ENCODE measurements at places on chromosomes 12 and 14.

- DNase-seq, result no peak
Observed at GRCh38 chr12:126895951-126896913, 1370.7 kb upstream of the TMEM132C start.

DNA sequence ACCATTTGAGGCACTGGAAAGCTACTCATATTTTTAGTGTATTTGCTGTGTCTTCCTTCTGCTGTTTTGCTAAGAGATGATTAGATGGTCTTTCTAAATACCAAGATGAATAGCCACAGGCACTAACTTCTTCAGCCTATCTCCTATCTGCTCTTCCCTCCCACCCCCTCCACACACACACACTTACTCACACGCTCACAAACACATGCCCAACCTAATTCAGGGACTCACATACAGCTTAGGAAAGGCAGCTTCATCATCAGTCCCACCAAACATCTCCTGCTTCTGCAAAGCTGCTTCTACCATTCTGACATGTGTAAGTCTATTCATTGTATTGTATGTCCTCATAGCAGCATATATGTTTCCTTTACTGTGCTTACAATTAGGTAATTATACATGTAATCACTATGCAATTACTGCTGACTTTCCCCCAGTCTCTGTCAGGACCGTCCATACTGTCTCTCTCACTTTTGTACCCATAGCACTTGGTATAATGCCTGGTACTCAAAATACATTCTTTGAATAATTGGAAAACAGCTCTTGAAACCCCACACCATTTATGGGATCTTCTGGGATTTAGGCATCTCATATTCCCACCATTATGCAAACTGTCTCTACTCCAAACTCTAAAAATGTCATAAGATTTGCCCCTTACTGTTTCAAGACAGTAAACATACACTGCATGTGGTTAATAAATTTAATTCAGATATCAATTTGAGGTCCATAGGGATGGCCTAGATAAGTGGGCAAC is 83.3 kb upstream of the HIF1A start:
- no peak for DNase-seq

DNA sequence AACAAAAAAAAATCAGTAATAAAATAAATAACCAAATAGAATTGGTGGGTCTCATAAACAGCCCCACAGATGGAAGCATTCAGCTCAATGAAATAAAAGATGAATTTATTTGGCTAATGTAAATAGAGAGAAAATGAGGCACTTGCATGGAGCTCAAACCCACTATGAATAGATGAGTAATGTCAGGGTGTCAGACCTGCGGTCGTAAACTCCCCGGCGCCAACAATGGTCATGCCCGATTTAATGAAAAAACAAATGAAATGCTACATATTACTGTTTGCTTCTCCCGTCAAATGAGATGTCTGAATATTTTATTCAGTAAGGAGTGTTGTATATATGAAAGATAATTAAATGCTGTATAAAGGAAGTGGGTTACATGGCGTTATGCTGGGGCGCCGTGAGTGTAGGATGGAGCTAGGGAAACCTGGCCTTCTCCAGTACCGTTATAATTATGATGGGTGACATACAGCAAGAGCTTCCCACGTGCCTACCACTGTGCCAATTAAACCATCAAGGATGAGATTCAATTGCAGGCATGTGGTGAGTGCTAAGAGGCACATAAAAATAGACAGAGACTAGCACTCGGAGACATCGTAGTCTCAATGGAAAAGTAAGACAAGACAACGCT is 648.1 kb downstream of the BCL11B start:
- no peak for DNase-seq

DNA sequence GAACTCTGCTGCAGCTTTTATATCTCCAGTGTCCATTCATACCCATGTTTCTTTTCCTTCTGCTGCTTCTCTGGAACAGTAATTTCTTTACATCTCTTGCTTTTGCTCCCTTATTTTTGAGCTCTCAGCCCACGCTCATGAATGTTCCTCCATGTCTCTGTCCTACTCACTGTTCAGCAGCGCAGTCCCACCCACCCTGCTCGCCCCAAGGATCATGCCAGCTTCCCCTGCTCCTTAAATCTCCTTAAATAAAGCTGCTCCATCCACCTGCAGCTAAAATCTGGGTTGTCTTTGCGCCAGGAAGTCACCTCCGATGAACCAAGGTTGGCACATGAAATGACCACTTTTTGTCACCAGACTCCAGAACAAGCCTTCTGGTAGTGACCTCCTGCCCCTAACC is 201.1 kb upstream of the RGS6 start:
- DNase-seq, result no peak

DNA sequence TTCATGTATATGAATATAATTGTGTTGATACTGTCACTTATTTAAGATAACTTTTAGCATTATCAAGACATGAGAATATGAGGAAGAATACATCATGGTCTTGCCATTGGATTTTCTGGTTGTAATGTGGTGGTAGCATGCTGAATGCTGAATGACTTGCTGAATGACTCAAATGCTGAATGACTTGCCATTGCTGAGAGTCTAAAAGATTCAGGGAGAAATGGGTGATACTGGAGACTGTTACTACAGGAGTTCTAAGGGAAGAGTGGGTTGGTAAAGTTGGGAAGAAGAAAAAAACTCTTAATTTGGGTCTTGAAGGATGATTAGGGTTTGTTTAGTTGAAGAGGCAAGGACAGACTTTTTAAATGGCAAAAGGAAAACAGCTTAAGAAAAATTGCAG is 72.1 kb upstream of the MANSC4 start:
- no peak for DNase-seq

- peak; percentile 84 for DNase-seq
Observed at GRCh38 chr12:121712190-121712460, 427 bp upstream of the TMEM120B start.

- DNase-seq, result no peak
Observed at GRCh38 chr14:101365329-101366158, 195.8 kb upstream of the DIO3 start.

GRCh38 chr12:91104812-91105466 is 6.4 kb downstream of the LUM start:
- DNase-seq, result no peak

Measured in DMS53 (cell line).